ENCODE measurements at places on chromosomes 13 and 19. TPM values are rescaled to one million over a fixed set of nuclear protein-coding genes. Genes with fewer than 3 reads are reported as not detected.

DNA sequence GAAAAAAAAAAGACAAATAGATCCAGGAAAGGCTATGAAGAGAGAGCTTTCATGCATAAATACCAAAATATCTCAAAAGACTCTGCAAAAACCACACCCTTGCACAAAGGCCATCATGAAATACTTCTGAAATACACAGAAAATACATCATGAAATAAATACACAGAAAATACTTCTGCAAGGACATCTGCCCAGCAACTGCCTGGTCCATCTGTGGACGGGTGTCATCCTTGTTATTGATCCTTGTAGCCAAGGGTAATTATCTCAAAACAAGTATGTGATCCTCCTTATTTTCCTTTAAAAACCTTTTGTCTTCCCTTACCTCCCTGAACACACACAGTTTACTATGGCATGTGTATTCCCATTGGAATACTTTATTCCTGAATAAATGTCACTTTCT is 6.9 kb downstream of the USPL1 start:
- DNase-seq: no peak

KLHL1 gene
- total RNA-seq: 0.96 TPM

GRCh38 chr13:27667946-27668345 is 46.3 kb downstream of the POLR1D start:
- DNase-seq: no peak

CBARP gene
- total RNA-seq: 4.2 TPM

ITGBL1 gene
- total RNA-seq: not detected

ACP7 gene
- 0.23 TPM for total RNA-seq
